ENCODE measurements at places on chromosomes 3 and 15. TPM values are rescaled to one million over a fixed set of nuclear protein-coding genes. Genes with fewer than 3 reads are reported as not detected.

DNA sequence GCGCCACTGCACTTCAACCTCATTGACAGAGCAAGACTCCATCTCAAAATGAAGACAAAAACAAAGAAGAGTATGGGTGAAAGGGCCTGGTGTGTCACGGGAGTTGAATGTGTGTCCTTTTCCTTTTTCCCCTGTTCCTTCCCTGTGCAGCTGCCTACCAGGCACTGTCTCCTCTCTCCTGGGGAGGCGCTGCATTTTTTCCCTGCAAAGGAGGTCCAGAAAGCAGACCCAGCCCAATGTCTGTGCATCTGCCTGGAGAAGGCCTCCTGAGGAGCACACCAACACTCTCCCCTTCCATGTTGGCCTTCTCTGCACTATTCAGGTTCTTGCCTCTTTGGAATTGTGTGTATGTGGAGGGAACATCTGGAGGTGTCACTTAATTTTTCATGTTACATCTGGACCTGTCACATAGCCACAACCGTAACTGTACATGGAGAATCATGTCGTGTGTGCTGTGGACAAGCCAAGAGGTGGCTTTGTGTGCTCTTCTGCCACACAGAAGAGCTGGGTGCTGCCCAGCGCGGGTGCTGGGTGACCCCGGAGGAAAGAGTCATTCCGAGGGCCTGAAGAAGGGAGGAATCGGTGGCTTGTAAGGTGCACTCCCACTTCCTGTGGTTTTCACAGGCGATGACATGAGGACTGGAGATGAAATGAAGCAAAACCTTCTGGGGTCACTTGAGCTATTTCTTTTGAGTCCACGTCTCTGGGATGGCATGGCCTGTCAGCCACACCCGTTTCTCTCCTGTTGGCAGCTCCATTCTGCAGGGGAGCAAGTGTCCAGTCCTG is 46.5 kb upstream of the CGNL1 start:
- no peak for DNase-seq
- H3K4me3 ChIP-seq, result no peak overlapping the region
- H3K4me1 ChIP-seq, result peaks cover 21% of the 10 kb centered on the region
- H3K27me3 ChIP-seq, result peaks cover 23% of the 10 kb centered on the region

GRCh38 chr15:82919231-82919886 is 33.2 kb downstream of the HOMER2 start:
- no peak overlapping the region for H3K4me3 ChIP-seq
- no peak overlapping the region for H3K27ac ChIP-seq
- H3K4me1 ChIP-seq, result no peaks in the 10 kb centered on the region

Gene MYRIP
- total RNA-seq, result not detected

Gene ITIH1
- not detected for total RNA-seq

DNA sequence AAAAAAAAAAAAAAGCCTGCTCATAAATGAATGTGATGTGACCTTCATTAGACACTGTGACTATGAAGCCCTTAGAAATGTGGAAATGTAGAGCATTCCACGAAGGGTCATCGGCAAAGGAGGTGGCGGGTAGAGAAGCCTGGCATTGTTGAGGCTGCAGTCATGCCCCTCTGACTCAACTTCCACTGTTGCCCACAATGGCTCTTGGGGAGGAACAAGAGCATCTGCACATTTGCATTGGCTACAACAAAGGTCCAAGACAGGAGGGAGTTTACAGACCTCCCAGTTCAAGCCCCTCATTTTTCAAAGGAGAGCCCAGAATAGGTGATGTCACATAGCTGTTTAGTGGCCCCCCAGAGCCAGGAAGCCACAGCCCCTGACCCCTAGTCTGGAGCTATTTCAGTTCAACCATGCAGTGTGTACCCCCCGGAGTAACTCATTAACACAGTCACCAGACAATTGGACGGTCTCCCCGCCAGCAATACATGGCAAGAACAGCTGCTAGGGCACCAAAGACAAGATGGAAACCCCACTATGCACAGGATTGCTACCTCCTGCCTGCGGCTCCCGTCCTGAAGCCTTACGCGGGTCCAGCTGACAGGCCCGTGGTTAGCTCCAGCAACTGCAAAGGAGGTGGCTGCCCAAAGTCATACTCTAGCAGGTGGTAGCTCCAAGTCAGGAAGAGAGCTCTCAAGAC is 56.2 kb downstream of the SH3BP5 start:
- DNase-seq, result no peak
- peak overlapping the region; percentile 56 for H3K4me3 ChIP-seq
- peaks cover 16% of the 10 kb centered on the region for H3K36me3 ChIP-seq

- H3K27ac ChIP-seq, result peak overlapping the region; percentile 79
- no peaks in the 10 kb centered on the region for H3K27me3 ChIP-seq
- peak overlapping the region; percentile 25 for H3K4me3 ChIP-seq
- H3K4me1 ChIP-seq, result peaks cover 39% of the 10 kb centered on the region
- peaks cover 7% of the 10 kb centered on the region for H3K36me3 ChIP-seq
Measured at GRCh38 chr3:133443649-133444422, 44.0 kb downstream of the BFSP2 start.

Gene AP3B2
- total RNA-seq, result 1.1 TPM

Gene C15orf61
- total RNA-seq, result 5.0 TPM

DNA sequence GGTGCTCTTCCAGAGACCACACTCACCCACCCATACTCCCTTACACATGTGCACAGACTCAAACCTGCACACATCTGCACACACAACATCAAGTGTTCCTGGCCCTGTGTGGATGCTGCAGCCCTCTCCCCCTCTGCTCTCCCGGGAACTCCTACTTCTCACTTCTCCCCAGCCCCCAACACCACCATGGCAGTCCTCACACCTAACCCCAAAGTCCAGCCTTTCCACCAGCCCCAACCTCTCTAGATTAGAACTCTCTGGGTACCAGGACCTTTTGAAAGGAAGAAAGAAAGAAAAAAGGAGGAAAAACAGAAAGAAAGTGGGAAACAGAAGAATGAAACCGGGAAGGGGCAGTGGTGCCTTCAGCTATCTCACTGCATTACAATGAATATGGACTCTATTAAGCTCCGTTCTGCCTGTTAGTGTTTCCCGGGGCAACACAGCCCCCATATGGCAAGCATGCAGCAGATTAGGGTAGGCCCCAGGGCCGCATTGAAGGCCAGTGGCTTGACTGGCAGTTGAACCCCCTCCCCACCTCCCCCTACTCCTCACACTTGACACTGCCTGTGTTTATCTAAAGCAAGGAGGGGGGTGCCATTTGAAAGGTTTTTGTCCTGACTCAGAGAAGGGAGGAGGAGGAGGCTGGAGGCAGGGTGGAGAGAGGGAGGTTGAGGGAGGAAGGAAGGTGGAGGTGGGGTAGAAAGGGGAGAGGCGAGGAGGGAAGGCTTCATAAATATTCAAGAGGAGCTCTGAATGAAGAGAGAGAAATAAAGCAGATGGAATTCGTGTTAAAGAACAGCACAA is 30.1 kb downstream of the BOC start:
- peaks cover 22% of the 10 kb centered on the region for H3K27me3 ChIP-seq
- H3K4me1 ChIP-seq, result peaks cover 22% of the 10 kb centered on the region
- no peaks in the 10 kb centered on the region for H3K36me3 ChIP-seq
- DNase-seq, result no peak

DNA sequence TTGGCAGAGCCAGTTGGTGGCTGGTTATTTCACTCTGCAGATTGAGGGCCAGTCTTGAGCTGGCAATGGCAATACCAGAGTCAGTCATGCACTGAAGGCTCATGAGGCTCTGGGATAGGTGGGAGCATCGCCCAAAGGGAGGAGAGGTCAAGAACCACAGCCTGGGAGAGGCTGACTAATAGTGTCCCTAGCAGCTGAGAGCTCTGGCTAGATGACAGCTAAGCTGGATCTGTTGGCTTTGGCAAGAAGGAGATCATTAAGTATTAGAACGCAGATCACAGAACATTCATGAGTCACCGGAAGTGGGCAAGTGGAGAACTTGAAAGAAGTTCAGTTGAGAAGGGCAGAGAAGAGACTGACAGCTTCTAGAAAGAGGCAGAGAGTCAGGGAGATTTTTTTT is 521.1 kb downstream of the NR2F2 start:
- no peak overlapping the region for H3K4me3 ChIP-seq
- no peak overlapping the region for H3K27ac ChIP-seq
- no peaks in the 10 kb centered on the region for H3K36me3 ChIP-seq
- H3K27me3 ChIP-seq, result no peaks in the 10 kb centered on the region
- DNase-seq, result no peak
- H3K4me1 ChIP-seq, result no peaks in the 10 kb centered on the region

DNA sequence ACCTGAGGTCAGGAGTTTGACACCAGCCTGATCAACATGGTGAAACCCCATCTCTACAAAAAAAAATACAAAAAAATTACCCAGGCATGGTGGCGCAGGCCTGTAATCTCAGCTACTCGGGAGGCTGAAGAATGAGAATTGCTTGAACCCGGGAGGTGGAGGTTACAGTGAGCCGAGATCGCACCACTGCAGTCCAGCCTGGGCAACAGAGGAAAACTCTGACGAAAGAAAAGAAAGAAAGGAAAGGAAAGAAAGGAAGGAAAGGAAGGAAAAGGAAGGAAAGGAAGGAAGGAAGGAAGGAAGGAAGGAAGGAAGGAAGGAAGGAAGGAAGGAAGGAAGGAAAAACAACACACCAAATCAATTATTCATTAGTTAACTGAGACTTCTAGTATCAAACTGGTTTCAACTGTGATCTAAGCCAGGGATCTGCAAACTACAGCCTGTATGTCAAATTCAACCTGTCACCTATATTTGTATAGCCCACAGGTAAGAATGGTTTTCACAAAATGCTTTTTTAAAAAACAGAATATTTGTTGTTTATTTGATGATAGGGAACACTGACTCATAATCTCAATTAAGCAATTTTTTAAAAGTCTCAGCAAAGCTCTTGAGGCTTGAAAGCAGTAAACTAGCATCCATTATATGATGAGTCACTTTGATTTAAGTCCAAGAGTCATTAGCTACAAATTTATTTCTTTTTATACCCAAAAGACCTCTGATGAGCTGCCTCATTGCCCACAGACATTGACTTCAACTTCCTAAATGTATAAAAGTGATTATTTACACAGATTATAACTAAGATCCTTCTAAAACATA is 127.6 kb downstream of the TBL1XR1 start:
- no peak for DNase-seq
- H3K36me3 ChIP-seq, result no peaks in the 10 kb centered on the region

Gene TEX55
- not detected for total RNA-seq

Measured in natural killer cell treated with Interleukin-12 subunit alpha and Interleukin-12 subunit beta and Interleukin-15 and Interleukin-18, amount 100 ng/mL, for 72 hours (primary cell).